ENCODE measurements at places on chromosomes 11 and 22. TPM values are rescaled to one million over a fixed set of nuclear protein-coding genes. Genes with fewer than 3 reads are reported as not detected.

GRCh38 chr22:24481641-24482040, 13.5 kb upstream of the UPB1 start:
- DNase-seq, result no peak

DNA sequence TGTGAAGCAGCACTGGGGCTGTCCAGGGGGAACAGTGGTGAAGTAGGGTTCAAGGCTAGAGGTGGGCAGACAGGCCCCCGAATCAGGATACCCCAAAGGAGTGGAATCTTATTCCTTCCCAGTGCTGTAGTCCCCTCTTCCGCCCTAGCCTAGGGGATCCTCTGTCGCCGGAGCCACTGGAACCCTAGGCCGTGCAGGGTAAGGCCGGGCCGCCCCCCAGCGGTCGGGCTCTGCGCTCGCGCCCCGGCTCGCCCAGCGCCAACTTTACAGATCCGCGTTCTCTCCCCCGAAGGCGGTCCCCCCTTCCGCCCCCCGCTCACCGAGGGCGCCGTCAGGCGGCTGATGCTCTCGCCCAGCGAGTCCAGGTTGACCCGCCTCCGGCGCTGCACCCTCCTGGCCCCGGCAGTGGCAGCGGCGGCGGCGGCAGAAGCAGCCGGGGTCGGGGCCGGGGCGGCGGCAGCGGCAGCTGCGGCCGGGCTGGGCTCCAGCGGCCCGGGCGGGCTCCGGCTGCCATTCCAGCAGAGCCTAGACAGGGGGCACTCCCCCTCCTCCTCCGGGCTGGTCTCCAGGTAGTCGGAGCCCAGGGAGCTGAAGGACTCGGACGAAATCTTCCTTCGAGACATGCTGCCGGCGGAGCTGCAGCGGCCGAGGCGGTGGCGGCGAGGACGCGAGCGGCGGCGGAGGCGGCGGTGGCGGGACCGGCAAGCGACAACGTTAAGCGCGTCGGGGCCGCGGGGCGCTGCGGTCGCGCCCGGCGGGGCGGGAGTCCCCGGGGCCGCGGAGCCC, 650 bp downstream of the GUCY1A2 start:
- peak; percentile 22 for DNase-seq

DNA sequence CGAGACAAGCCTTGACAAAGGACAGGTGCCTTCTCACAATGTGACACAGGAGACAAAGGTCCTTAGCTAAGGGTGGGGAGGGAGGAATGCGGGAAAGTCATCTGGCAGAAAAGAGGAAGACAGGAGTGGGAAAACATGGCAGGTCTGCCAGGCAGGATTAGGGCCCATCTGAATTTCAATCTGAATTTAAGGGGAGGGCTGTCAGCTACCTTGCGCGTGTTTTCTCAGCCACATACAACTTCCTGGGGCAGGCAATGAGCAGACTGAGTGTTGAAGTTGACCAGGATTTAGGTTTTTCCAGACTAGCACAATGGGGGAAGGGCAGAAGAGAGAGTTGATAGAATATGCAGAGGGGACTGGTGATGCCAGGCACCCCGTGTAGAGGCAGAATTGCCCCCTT, 66.7 kb upstream of the LARGE1 start:
- DNase-seq, result no peak

GRCh38 chr22:27732841-27733240, 68.7 kb downstream of the MN1 start:
- no peak for DNase-seq

Gene OR51A2
- total RNA-seq, result not detected

DNA sequence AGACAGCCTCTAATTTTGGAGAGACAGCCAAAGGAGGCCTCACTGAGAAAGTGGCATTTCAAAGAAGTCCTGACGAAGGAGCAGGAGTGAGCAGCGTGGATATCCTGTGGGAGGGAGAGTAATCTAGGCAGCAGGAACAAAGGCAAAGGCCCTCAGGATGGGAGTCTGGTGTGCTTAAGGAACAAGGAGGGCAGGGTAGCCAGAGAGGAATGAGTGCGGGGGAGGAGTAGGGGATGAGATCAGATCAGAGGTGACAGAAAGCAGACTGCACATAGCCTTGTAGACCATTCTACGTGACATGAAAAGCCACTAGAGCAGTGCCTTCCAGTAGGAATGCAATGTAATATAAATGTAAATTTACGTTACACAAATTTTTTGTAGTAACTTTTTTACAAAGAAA, 5.6 kb downstream of the SLC36A4 start:
- DNase-seq, result no peak

DNA sequence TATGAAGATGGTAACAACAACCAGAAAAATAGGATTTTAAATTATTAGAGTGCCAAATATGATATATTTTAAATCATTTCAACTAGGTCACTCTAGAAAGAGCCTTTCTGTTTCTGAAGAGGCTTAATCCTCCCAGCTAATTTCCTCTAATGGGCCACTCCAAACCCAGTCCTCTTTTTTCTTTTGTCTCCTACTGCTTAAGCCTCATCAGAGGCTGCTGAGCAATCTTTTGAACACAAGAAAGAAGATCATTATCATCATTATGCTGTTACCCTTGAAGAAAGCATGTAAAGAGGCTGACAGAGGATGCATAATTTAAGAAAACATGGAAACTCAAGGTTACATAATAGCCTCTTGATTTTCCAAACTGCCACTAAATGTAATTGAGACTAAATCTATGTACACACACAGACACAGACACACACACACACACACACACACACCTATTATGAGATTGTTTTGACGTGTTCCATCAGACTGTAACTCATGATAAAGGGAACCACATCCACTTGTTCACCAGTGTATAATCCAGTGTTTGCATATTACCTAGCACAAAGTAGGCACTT, 519.6 kb downstream of the METTL15 start:
- DNase-seq, result no peak

DNA sequence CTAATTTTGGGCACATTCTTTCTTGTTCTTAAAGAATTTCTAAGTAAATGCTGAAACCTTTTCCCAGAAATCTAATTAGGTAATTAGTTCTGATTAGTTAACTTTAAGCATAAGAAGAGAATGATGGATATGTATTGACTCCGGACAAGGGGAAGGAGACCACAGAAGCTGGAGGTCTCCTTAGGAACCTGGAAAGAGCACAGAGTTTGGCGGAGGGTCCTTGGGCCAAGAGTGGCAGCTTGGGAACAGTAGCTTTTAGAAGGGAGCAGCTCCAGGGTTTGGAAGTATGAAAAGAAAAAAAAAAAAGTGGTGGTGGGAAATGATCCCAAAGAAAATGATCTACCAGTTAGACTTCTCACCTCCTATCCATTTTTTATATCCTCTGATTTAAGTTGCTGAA, 42.7 kb downstream of the FAT3 start:
- no peak for DNase-seq

- DNase-seq, result no peak
Measured at GRCh38 chr11:119615003-119615881, 113.8 kb downstream of the NECTIN1 start.

Gene NCR3LG1
- 1.5 TPM for total RNA-seq

Gene HPX
- not detected for total RNA-seq

DNA sequence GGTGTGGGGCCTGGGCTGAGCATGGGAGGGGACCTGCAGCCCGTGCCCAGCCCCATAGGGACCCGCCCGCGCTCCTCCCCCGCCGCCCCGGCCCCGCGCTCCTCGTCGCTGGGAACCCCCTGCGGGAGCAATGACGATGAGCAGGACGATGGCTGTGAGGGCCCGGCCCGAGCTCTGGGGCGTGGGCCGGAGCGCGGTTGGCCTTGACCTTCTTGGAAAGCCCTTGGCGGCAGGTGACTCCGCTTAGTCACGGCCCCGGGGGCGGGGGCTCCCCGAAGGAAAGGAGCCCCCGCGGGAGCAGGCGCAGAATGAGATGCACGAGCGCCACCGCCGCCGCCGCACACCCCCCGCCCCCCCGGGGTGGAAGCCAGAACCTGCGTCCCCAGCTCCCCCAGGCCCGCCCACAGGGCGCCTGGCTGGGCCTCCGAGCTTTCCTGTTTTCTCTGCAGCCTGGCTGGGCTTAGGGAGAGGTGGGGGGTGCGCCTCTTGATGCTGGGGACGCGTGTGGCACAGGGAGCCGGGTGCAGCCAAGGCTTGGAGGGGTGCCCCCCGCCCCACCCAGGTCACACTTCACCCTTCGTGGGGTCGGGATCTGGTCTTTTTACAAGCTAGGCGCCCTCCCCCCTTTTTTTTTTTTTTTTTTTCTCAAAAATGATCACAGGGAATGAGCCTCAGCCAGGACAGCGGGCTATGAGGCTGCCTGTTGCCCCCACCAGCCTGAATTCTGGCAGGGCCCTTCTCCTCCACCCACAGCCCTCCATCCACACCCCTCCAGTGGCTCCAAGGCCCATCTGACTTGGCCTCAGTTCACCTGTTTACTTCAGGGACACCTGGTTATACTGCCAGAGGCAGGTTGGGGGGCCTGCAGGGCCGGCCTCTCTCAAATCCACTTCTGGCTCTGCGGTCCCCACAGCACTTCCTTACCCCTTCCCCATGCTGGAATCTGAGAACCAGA, 17.9 kb downstream of the CRELD2 start:
- peak; percentile 93 for DNase-seq

Gene UBQLNL
- 0.23 TPM for total RNA-seq

- DNase-seq, result no peak
Measured at GRCh38 chr11:75836417-75836816, 21.4 kb downstream of the UVRAG start.

DNA sequence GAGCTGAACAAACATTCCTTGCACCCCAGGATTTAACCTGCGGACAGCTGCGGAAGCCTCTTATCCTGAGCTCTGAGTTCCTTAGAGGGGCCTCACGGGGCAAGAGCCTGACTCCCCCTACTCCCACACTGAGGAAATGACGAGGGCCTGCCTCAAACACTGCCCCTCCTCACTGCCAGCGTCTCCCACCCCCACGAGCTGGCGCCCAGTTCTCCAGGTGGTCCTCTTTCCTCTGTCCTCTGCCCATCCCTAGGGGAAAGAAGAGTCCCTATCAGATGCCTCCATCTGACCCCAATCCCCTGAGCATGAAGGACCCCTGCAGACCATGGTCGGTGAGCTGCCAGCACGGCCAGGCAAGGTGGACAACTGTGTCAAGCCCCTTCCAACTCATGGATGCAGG, 14.3 kb downstream of the CHST1 start:
- DNase-seq, result no peak

DNA sequence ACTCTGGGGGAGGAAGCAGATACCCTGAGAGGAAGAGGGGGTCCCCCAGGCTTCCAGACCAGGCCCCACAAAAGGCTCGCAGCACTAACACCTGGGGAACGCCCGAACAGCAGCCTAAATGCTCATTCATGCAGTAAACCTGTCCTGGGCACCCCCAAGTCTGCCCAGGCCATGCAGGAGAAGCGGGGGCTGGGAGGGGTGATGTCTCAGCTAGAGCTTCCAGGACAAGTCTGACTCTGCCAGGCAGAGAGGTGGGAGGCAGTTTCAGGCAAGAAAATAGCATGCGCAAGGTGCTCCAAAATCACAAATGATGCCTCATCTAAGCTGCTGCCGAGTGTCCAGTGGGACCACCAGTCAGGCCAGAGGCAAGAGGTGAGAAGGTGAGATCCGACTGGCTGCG, 14.6 kb downstream of the CABP7 start:
- no peak for DNase-seq

Gene DTX4
- 0.45 TPM for total RNA-seq

Gene OLFML1
- not detected for total RNA-seq

GRCh38 chr11:83047515-83048225, 24.0 kb downstream of the RAB30 start:
- DNase-seq, result no peak

Gene RAB36
- total RNA-seq, result 0.79 TPM

Gene CARNS1
- 4.9 TPM for total RNA-seq

DNA sequence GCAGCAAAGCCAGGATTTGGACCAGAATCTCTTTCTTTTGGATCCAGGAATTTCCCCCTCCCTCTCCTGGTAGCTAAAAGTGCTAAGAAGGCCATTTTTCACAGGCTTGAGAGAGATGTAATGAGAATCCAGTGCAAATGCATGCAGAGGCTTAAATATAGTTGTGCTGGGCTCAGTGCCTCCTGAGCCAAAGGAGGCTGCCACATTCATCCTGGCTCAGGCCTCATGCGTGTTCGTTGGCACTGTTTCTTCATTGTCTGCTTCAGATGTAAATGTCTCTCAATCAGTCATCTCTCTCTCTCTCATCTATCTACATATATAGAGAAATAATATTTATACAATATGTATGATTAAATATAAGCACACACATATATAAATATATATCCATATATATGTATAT, 83.6 kb downstream of the INSC start:
- DNase-seq, result no peak

DNA sequence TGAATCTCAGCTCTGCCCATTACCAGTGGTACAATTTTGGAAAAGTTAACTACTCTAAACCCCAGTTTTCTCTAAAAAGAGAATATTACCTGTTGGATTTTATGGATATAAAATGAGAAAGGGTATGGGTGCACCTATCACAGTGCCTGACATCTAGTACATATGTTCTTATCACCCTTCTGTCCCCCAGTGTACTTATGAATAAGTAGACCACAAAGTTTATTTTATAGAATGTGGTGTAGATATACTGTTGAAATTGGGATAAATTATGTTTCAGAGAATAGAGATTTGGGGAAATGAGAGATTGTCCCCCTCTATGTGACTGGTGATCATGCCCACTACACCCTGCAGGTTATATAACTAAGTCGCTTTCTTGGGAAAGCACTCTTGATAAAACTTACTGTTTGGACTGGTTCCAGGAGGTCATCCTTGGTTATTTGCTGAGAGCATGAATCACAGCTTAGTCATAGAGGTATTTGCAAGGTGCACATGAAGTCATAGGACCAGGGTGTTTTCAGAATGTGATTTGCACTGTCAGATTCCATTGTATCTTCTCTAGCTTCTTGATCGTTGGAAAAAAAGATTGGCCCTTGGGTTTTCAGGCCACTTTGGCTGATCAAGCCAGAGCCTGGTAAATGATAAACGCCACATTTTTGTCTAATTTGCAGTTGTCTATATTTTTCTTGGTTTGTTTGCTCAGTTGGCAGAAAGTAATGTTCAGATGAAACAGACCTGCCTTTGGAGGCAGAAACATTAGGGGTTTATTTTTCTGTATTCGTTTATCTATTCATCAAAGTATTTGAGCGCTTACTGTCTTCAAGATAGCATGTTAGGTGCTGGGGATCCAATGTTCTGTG, 21.3 kb downstream of the STX3 start:
- DNase-seq, result no peak

GRCh38 chr22:30926706-30927105, 41.9 kb downstream of the MORC2 start:
- no peak for DNase-seq

DNA sequence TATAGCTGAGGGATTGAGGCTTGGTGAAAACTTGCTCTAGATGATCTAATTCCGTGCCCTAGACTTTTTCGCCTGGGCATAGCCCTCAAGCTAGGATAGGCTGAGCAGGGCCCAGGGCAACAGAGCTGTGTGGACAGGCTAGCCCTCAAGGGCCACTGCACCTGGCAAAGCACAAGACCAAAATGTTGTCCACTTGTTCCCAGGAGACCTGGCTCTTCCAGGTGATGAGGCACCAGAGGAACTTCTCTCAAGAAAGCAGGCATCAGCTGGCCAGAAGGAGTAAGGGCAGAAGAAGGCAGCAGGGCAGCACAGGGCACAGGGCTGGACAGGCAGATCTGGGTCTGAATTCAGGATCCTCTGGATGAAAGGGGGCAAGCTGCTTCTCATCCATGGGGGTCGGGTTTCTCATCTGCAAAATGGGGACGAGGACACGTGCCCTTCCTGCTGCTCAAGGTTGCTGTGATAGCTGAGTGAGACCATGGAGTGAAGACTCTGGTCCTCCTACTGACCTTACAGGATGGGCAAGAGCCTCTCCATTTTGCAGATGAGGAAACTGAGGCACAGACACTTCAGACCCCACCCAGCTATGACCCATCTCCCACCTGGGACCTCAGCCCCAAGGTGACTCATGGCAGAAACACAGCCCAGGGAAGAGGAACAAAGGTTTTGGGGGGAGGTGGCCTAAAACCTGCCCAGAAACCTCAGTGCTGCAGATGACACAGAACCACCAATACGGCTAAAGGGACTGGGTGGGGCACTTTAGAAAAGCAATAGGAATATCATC, 42.2 kb upstream of the PRDM11 start:
- peak; percentile 19 for DNase-seq
